Natural killer cell (primary cell): ENCODE measurements at places on chromosomes 12 and 14. TPM values are rescaled to one million over a fixed set of nuclear protein-coding genes. Genes with fewer than 3 reads are reported as not detected.

DNA sequence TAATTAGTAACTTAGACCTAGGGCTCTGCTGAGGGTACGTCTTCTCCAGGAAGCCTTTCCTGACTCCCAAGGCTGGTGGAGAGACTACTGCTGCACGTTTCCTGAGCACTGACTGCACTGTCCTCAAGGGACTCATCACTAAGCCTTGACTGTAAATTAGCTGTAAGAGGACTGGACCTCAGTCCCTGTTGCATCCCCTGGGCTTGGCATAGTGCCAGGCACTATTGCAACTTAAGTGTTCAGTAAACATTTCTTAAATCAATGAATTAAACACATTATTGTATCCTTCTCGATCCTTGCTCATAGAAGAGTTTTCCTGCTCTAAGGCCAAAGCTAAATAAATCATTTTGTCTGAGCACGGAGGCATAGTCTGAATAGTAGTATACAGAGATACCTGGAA, 31.9 kb upstream of the IFNG-AS1 start:
- H3K4me1 ChIP-seq, result no peaks in the 10 kb centered on the region
- H3K36me3 ChIP-seq, result no peaks in the 10 kb centered on the region
- no peaks in the 10 kb centered on the region for H3K27me3 ChIP-seq
- DNase-seq, result no peak
- no peak overlapping the region for H3K27ac ChIP-seq
- no peak overlapping the region for H3K4me3 ChIP-seq

GRCh38 chr14:31411218-31411727, 9.1 kb downstream of the HEATR5A start:
- no peak overlapping the region for H3K27ac ChIP-seq
- H3K27me3 ChIP-seq, result no peaks in the 10 kb centered on the region
- H3K36me3 ChIP-seq, result no peaks in the 10 kb centered on the region
- no peak for DNase-seq
- no peak overlapping the region for H3K4me3 ChIP-seq
- no peaks in the 10 kb centered on the region for H3K4me1 ChIP-seq

GRCh38 chr12:105318651-105319483, 11.6 kb upstream of the C12orf75 start:
- DNase-seq, result no peak
- no peak overlapping the region for H3K27ac ChIP-seq
- H3K4me1 ChIP-seq, result no peaks in the 10 kb centered on the region
- no peaks in the 10 kb centered on the region for H3K36me3 ChIP-seq

GRCh38 chr12:94379479-94380113, 80.1 kb downstream of the CEP83 start:
- H3K36me3 ChIP-seq, result peaks cover 14% of the 10 kb centered on the region
- no peak overlapping the region for H3K4me3 ChIP-seq
- H3K27ac ChIP-seq, result no peak overlapping the region
- DNase-seq, result no peak
- H3K4me1 ChIP-seq, result no peaks in the 10 kb centered on the region
- no peaks in the 10 kb centered on the region for H3K27me3 ChIP-seq

DNA sequence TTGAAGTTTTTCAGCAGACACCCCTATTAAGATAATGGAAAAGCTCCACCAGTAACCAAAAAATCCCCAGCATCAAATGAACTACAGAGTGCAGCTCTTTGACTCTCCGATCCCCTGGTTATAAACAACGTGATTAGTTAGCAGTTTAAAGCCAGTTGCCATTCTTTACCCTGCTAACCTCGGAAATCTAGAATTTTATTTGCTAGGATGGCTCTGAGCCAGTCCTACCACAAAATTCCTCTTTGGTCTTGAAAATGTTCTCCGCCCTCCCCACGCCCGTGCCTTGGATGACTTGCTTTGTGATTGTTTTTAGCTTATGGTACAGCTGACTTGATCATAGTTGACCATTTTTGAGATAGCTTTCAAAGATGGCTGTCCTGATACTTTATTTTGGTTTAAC, 1.2 kb downstream of the KLHDC2 start:
- peak overlapping the region; percentile 94 for H3K27ac ChIP-seq
- H3K36me3 ChIP-seq, result peaks cover 5% of the 10 kb centered on the region
- H3K4me1 ChIP-seq, result peaks cover 22% of the 10 kb centered on the region
- no peaks in the 10 kb centered on the region for H3K27me3 ChIP-seq

GRCh38 chr12:47709671-47710070, 3.8 kb upstream of the RPAP3 start:
- no peak overlapping the region for H3K4me3 ChIP-seq
- no peaks in the 10 kb centered on the region for H3K36me3 ChIP-seq
- no peak for DNase-seq
- H3K27ac ChIP-seq, result peak overlapping the region; percentile 4

ERP27 gene
- total RNA-seq, result 9.8 TPM

ISM2 gene
- not detected for total RNA-seq

TOMM20L gene
- total RNA-seq, result not detected

CPM gene
- 0.68 TPM for total RNA-seq
